ENCODE measurements at places on chromosomes 1 and 21.
A peak's percentile ranks its signal among the peaks of the same experiment; 100 is the strongest.

GRCh38 chr1:156586892-156587477 is 4.6 kb upstream of the NAXE start:
- no peak for DNase-seq

- peak; percentile 77 for DNase-seq
These were observed 16.0 kb upstream of the EPS15 start for GRCh38 chr1:51535006-51535592.

- peak; percentile 69 for DNase-seq
These were observed 101.4 kb upstream of the VAMP3 start for GRCh38 chr1:7669559-7670311.

DNA sequence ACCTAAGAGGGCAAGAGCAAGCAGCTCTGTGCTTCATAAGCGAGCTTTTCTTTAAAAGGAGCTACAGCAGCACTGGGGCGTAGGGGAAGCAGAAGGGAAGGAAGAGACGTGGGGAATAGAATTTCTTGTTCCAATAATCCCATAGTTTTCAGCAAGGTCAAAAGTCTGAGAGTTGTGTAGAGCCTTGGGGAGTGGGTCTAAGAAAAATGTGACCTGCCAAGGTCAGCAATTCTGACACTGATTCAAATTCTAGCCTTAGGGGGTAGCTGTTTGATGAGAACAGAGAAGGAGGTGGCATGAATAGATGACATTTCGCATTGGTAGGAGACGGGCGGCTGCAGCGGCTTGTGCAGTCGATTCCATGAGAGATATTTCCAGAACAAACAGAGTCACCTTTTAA is 22.4 kb downstream of the PRRX1 start:
- DNase-seq = no peak

GRCh38 chr21:17644186-17644585 is 31.5 kb upstream of the BTG3 start:
- no peak for DNase-seq

- DNase-seq = peak; percentile 65
These were observed 22.8 kb upstream of the STRIP1 start for GRCh38 chr1:110011527-110012041.

DNA sequence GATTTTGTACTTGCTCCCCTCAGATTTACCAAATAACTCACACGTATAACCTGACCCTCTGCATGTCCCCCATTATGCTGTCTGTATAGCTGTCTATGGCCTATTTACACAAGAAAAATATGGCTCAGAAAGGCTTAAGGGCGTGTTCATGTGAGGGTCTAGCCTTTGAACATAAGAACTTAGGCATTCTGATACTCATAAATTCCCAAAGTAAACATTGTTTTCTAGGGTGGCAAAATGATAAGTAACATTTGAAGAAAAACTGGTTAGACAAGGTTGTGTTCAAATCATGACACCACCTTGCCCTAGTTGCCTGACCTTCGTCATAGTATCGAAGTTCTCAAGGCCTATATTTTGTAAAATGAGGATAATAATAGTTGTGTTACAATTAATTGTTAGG is 394.6 kb downstream of the LRRIQ3 start:
- DNase-seq = no peak
